Mesothelial cell of epicardium (in vitro differentiated cells): ENCODE measurements at places on chromosomes 11 and 22.

GRCh38 chr11:89016214-89016613 lies 49.6 kb downstream of the GRM5 start:
- no peak for DNase-seq

GRCh38 chr11:35376613-35377012 lies 42.7 kb downstream of the SLC1A2 start:
- DNase-seq: no peak

GRCh38 chr11:3157381-3158130 lies 7.6 kb downstream of the OSBPL5 start:
- DNase-seq: no peak

DNA sequence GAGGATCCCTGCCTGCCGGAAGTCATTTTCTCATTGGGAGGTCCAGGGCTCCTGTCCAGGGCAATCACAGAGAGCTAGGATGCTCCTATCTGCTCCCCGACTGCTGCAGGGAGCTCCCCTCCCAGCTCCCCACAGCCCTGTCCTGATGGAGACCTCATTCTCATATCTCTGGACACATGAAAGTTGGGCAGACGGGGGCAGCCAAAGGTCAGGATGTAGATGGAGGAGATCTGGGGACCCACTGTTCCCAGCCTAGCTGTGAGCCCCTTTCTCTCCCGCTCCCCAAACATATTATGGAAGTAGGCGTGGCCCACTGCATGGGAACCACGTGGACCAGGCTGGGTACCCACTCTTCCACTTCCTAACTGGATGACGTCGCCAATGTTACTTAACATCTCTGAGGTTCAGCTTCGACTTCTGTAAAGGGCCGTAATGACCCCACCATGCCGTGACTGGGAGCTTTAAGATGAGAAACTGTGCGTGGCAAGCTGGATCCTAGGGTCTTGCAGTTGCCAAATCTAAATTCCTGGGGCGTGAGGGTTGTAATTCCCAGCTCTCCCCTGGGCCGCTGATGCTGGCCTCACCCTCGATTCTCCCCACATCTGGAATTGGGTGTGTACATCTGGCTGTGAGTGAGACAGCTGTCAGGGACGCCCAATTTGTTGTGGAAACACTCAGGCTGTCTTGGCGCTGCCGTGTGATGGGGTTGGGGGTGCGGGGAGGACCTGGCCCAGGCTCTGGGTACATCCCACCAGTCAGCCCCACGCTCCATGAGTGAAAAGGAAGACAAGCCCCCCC lies 1.8 kb downstream of the CDC42EP2 start:
- no peak for DNase-seq

DNA sequence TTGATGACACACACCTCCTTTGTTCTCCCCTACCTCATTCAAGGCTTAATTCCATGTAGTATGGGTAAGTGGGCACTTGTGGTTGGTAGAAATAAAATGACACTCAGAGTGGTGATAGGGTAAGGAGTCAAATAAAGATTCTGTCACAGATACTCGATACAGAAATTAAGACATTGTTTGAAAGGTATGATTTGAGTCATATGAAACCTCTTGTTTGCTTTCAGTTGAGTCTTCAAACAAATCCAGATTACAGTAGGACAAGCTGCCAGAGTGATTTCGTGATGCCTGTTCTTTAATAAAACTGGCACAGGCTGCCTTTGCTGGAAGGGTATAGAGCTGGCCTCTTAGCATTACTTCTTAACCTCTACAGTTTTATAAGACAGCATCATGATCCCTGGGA lies 182.4 kb downstream of the SPON1 start:
- no peak for DNase-seq

DNA sequence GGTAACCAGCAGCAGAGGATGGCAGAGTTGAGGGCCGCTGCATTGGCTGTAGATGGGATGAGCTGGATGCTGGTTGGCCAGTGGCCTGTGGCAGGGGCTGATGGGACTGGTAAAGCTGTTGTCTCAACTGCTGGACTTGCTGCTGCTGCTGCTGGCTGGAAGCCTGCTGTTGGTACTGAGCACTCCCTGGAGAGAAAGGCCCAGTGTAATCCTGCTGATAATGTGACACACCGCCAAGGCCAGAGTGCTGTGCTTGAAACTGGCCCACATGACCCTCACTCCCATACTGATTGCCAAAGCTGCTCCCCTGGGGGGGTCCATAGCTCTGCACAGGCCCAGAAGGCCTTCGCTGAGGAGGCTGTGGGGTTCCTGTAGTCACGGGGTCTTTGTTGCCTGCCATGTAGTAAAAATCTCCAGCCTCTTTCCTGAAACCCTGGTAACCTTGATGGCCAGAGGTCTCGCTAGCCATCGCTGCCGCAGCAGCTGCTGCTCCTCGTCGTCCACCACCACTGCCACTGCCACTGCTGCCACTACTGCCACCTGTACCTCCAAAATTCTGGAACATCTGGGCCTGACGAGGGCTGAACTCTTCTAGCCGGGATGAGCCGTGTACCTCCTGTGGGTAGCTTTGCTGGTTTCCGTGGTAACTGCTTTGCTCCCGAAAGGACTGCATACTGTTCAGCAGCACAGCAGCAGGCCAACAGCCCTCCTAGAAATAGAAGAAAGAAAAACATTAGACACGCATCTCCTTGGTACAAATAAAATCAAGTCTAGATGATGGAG lies 55.6 kb downstream of the TCF20 start:
- DNase-seq: no peak

DNA sequence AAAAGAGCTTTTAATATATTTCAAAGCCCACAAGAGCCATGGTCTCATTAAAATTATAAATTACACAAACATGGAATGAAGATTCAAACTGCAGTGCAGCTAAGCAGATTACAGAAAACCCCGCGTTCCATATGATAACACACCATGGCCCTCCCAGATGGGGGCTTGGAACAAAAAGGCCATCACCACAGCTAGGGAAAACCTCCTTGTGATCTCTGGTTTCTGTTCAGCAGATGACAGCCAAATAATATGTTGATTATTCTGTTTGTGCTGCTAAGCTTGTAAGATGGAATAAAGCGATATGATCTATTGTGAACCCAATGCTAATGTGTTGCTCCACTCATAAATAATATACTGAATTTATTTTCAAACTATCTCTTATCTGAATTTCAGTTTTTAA lies 28.5 kb downstream of the IMMP1L start:
- no peak for DNase-seq

GRCh38 chr22:37999236-37999635 lies 14.9 kb upstream of the SOX10 start:
- DNase-seq: no peak

- DNase-seq: no peak
Measured at GRCh38 chr11:95556342-95557163, 233.0 kb downstream of the FAM76B start.

DNA sequence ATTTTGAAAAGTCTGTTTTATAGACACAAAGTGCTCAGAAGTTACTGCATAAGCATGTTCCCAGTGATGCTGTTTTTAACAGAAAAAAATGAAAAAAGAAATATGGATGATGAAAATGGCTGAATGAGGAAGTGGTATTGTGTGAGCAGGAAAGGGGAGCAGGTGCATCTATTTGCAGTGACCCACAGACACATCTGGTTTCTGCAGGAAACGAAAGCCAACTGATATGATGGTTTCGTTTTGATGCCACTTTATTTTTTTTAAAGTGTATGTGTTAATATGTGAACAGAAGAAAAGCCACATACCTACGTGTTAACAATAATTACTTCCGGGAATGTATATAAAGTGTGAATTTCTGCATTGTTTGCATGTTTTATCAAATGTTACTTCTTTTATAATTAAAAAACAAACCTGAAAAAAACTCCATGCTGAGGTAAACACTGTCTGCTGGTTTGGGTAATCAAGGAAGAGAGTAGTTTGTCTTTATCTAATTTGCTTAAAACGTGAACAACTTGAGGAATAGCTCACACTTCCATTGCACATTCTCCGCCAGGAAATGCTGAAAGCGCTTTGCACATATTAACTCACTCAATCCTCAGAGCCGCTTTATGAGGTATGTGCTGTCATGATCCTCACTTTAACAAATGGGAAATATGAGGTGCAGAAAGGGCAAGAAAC lies 1335.9 kb downstream of the TBC1D22A start:
- DNase-seq: no peak

GRCh38 chr11:16981651-16982194 lies 32.5 kb downstream of the PLEKHA7 start:
- no peak for DNase-seq

DNA sequence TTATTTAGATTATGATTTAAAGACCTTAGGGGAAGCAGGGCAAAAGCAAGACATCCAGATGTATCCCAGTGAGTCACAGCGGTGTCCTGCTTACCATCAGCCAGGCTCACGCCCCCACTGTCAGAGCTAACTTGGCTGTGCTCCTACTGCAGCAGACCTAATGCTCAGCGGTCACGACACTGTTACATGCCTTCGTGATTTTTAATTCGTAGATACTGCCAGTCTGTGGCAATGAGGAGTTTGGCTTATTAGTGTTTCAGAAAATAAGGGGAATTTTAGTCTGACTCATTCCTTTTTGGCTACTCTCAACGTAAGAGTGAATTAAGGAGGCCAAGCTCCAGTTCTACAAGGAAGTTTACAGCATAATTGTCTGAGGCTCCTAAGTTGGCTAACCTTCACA lies 22.7 kb downstream of the EFCAB6 start:
- no peak for DNase-seq

DNA sequence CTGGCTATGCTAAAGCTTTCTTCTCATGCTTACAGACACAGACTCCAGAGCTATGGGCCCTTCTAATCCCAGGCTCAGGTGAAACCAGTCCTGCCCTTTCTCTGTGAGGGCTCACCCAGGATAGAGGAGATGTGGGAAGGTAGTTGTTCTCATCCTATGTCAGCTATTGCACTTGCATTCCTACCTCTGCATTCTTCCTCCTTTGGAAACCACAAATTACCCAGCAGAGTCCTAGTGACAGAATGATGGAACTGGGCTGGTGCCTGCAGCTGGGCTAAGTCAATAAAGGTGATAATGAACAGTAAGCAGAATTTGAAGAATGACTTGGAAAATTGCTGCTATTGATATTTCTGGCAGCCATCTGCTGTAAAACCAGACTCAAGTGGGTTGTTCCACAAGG lies 560.0 kb downstream of the TMEM135 start:
- no peak for DNase-seq

- no peak for DNase-seq
Measured at GRCh38 chr11:65920372-65920802, 1.2 kb downstream of the DRAP1 start.

GRCh38 chr11:6472934-6473333 lies 807 bp downstream of the TRIM3 start:
- DNase-seq: no peak

GRCh38 chr11:86893235-86893634 lies 62.0 kb downstream of the FZD4 start:
- DNase-seq: no peak

DNA sequence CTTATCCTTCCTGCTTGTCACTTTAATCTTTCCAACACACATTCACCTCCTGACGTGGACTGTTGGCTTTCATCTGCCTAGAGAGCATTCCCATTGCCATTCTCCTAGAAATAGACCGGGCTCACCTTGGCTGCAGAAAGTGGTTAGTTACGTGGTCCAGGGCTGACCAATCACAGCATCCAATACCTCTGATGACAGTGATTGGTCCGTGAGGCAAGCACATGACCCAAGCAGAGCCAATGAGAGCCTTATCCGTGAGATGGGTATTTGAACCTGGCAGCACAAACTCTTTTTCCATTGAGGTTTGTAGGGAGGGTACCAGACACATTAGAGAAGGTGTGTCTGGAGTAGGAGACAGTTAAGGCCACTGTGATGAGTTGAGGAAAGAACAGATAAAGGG lies 85.8 kb downstream of the MIAT start:
- DNase-seq: no peak

DNA sequence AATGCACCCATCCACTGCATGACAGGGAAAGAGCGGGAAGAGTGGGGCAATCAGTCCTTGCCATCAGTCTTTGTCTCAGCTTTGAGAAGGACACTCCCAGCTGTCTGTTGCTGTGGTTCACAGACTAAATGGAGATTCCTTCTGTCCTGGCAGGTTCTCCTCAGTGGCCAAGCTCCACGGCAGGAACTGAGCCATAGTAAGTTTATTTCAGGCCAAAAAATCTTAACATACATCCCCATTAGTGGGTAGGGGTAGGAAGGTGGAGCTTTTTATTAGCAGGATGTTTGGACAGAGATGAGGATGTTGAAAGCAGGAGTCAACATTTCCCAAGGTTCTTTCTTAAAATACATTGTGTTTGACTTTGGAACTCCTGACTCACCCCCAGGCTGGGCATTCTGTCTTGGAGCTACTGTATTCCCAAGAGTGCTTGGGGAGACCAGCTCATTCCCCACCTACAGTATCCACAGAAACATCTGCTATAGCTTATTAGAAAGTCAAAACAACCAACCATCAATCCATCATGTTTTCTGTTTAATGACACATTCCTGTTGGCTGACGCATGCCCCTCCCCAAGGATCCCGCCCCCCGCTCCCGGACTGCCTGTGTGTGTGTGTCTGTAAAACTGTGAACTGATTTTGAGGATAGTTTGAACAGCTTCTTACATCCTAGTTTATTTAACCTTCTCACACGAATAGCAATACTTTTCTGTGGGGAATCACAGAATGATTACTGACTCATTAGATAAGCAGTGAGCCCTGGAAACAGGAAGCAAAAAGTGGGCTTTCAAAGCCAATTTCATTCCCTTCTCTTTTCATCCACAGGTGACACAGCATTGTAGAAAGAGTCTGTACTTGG lies 109.5 kb downstream of the CCDC81 start:
- DNase-seq: no peak

- no peak for DNase-seq
Measured at GRCh38 chr11:119839476-119840133, 110.6 kb upstream of the NECTIN1 start.

GRCh38 chr22:36839356-36840073 lies 21.3 kb upstream of the NCF4 start:
- no peak for DNase-seq

DNA sequence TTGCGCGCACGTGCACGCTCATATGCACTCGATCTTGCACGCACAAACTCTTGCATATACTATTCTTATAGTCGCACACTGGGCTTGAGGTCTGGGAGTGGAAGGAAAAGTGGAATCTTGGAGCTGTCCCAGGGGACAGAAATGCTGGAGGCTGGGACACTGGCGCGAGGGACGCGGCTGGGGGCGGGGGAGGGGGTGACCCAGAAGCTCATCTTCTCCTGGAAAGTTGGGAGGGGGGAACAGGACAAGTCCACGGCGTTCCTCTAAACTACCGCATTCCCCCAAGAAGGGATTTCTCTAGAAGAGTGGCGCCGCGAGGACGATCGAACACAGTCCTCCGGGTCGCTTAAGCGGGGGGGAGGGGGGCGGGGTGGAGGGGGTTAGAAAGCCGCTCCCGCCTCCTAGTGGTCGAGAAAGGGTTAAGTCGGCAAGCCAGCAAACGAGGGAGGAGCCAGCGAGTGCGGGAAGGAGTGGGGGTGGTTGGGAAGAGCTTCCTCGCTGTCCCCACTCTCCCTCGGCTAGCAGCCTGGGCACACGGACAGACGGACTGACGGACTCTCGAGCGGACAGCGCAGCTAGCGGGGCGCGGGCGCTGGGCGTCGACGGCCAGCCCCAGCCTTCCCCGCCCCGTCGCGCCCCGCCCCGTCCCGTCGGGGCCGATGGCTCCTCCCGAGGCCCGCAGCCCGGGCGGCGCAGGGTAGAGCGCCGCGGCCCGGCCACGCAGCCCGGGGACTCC lies at the start of gene RTN4RL2:
Gene RTN4RL2 (plus strand): TSS at position 507 of the 736 bp plus-strand sequence. CDS start 338 bp downstream, outside the sequence.
- no peak for DNase-seq

GRCh38 chr11:75406338-75406777 lies 7.0 kb downstream of the RPS3 start:
- no peak for DNase-seq
